Progenitor cell of endocrine pancreas (in vitro differentiated cells): ENCODE measurements at places on chromosomes 16 and 17.

DNA sequence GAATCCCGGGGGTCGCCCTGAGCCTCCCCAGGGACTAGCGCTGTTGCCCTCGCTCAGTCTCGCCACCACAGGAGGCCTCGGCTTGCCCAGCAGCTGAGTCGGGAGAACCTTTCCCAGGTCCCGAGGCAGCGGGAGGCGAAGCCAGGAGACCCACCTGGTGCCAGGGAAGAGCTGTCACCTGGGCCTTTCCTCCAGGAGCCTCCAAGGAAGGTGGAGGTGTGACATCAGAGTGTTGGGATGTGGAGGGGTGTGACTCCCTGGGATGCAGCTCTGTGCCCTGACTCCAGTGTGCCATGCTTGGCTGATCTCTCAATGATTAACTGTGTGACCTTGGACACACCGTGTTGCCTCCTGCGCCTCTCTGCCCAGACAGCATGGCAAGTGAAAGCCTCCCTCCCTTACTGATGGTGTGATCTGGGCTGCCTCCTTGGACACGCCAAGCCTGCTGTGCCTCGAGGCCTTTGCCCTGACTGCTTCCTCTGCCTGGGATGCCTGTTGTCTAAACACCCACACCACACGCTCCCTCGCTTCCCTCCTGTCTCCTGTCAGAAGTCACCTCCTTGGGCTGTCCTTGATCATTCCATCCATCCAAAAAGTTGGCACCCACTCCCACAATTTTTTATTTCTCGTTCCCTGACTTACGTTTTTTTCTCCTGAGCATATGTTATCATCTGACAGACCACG lies 88.0 kb downstream of the CMIP start:
- no peak for DNase-seq

DNA sequence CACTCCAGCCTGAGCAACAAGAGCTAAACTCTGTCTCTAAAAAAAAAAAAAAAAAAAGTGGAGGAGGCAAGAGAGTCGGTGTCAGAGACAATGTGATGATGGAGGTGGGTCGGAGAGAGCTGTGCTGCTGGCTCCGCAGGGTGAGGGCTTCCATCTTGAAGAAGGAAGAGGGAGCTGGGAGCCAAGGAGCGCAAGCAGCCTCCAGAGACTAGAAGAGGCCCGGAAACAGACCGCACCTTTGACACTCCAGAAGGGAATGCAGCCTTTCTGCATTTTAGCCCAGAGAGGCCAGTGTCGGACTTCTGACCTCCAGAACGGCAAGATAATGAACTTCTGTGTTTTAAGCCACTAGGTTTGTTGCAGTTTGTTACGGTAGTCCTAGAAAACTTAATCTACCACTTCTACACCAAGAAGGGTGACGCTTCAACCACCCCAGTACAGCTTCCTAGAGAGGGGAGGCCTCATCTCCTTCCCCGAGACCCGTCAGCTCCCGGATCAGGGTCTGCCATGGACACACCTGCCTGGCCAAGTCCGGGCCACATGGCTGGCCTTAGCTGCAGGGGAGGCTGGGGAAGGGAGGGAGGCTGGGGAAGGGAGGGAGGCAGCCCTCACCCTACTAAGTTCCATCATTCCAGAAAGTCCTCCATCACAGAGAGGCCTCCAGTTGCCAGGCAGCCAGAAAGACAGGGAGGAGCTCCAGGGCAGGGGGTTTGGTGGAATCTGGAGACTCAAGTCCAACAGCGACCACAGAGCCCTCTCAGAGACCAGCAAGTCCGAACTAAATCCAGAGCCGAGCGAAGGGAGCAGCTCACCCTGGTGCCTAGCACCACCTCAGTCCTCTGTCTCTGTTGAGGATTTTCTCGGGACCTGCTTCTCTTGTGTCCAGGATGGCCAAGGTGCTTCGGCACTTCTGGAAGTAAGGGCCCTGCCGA lies 13.2 kb upstream of the RBFOX3 start:
- no peak for DNase-seq

DNA sequence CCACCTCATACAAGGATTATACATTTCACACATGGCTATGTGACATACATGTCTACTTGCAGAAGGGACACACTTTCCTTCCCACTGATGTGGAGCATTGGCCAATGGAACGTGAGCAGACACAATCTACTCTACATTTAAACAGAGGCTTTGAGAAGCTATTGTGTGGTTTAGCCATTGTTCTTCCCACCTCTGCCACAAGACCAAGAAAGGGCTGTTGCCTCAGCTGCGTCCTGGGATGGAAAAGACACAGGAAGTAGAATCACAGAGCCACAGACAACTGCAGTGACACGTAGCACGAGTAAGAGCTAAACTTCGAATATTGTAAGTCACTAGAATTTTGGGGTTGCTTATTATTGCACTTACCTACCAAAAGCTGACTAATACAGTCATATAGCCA lies 33.3 kb downstream of the PRKCB start:
- no peak for DNase-seq

GRCh38 chr17:1697681-1698080 lies 12.5 kb downstream of the TLCD2 start:
- DNase-seq, result no peak

GRCh38 chr16:53945996-53946395 lies 242.0 kb downstream of the FTO start:
- DNase-seq, result no peak

DNA sequence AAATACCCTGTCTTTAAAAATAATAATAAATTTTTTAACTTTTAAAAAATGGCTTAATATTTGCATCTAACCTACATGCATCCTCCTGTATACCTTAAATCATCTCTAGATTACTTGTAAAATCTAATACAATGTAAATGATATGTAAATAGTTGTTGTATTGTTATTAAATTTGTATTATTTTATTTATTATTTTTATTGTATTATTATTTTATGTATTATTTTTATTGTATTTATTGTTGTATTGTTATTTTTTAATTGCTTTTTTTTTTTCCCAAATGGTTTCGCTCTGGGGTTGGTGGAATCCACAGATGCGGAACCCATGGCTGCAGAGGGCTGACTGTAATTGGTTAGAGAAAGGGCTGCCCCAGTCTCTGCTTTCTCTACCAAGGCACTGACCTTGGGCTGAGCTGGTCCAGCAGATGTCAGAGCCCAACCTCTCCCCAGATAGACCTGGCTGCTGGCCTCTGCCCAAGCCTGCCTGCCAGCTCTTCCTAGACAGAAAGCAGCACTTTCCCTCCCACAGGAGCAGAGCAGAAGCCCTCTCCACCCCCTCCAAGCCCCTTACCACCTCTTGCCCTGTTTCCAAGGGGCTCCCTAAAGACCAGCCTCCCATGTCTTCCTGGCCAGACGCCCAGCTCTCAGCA lies 183.8 kb downstream of the GSG1L start:
- no peak for DNase-seq

- no peak for DNase-seq
Measured at GRCh38 chr17:80645706-80646325, 101.2 kb downstream of the RPTOR start.

DNA sequence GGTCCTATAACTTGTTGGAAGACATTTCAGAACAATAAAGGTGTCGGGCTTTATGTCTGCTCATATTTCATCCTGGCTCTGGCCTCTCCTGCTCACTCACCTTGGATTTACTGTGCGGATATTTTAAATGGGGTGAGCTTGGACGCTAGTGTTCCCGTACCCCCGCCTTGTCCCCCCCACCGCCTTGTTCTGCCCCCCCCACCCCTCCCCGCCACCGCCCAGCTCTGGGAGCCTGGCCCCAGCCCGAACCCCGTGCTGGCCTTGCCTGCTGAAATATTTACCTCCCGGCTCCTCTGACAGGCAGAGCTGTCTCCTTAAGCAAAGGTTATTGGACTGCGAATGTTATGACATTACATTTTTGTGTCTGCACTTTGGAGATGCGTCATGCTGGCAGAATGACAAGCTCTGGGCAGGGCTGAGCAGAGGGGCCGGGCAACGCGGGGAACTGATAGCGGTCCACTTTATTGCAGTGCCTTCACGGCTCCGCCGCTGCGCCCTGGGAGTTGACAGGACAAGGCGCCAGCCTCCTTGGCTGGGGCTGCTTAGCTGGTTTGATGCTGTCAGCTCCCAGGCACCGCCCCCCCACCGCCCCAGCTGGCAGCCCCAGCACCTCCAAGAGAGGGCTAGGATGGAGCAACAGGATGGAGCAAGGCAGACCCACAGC lies 222.5 kb upstream of the GSE1 start:
- DNase-seq, result no peak

GRCh38 chr16:11768849-11769248 lies 26.2 kb upstream of the TXNDC11 start:
- no peak for DNase-seq

- no peak for DNase-seq
Measured at GRCh38 chr16:22661161-22661647, 150.5 kb downstream of the NPIPB5 start.

GRCh38 chr17:69716556-69716955 lies 302.1 kb downstream of the MAP2K6 start:
- no peak for DNase-seq

GRCh38 chr16:14329727-14330350 lies 258.7 kb downstream of the MRTFB start:
- no peak for DNase-seq

DNA sequence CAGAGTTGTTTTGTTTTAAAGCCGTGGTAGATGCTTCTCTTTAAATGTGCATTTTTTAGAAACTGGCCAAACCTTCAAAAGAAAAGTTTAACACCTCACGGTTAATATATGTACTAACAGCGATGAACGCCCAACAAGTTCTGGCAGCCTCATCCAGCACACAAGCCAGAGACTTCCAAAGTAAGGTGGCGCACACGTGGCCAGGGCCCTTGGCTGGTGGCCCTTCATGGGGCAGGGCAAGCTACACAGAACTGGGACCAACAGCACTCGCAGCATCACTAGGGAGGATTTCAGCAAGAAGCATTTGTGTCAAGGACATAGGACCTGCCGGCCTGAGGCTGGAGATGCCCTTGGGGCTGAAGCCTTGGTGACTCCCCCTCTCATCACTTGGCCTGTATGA lies 23.4 kb downstream of the CYB5D2 start:
- DNase-seq, result no peak
